ENCODE measurements at places on chromosomes 3 and 15. TPM values are rescaled to one million over a fixed set of nuclear protein-coding genes. Genes with fewer than 3 reads are reported as not detected.

PLA2G4E gene
- polyA plus RNA-seq, result not detected

ARL13B gene
- 6.2 TPM for polyA plus RNA-seq

SCN5A gene
- polyA plus RNA-seq, result 0.67 TPM

GPR15 gene
- polyA plus RNA-seq, result not detected

PRTG gene
- 2.5 TPM for polyA plus RNA-seq

CORO2B gene
- polyA plus RNA-seq, result 12.4 TPM

SAXO2 gene
- 2.9 TPM for polyA plus RNA-seq

GP5 gene
- 0.46 TPM for polyA plus RNA-seq

RNF7 gene
- polyA plus RNA-seq, result 90.9 TPM

NR1I2 gene
- 0.21 TPM for polyA plus RNA-seq

DIS3L gene
- 54.6 TPM for polyA plus RNA-seq

ANKRD34C gene
- polyA plus RNA-seq, result 0.20 TPM

PLXND1 gene
- 55.2 TPM for polyA plus RNA-seq

NOX5 gene
- polyA plus RNA-seq, result 0.54 TPM

FILIP1L gene
- 78.7 TPM for polyA plus RNA-seq

GXYLT2 gene
- polyA plus RNA-seq, result 34.9 TPM

SNX22 gene
- polyA plus RNA-seq, result 0.07 TPM

FBLN2 gene
- 10.8 TPM for polyA plus RNA-seq

IGSF10 gene
- polyA plus RNA-seq, result 27.4 TPM

DGKG gene
- polyA plus RNA-seq, result 7.0 TPM

SOX14 gene
- polyA plus RNA-seq, result not detected

SHC4 gene
- 1.8 TPM for polyA plus RNA-seq

FURIN gene
- polyA plus RNA-seq, result 6.2 TPM

OR5K2 gene
- not detected for polyA plus RNA-seq
